A549 treated with RU486 at 1 μM for 4 hours (cell line): ENCODE measurements at places on chromosomes 5 and 9. TPM values are rescaled to one million over a fixed set of nuclear protein-coding genes. Genes with fewer than 3 reads are reported as not detected.

Gene RMI1
- total RNA-seq, result 4.5 to 12.9 TPM (median 10.9 TPM) in 5 replicates

Gene CA9
- 4.1 to 7.3 TPM (median 4.6 TPM) in 5 replicates for total RNA-seq

Gene CARTPT
- not detected in 5 replicates for total RNA-seq

Gene ANKRD34B
- total RNA-seq, result 0.02 to 0.06 TPM (median 0.05 TPM) in 3 of 5 replicates, not detected in the others
